Activated gamma-delta T cell treated with Interleukin-2 at 50 U/mL for 16 hours (primary cell): ENCODE measurements at places on chromosomes 11 and 22.

DNA sequence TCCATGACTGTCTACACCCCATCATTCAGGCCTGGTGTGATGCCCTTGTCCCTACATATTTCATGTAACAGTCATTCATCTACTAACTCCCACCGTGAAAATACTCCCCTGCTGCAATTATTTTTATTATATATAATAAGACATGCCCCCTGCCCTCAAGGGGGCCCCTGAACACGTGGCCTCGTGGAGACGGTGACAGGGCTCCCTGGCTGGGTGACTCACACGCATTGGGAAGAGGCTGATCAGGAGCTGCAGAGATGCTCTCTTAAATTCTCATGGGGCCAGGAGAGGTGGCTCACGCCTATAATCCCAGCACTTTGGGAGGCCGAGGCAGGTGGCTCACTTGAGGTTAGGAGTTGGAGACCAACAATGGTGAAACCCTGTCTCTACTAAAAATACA is 88.6 kb downstream of the ST3GAL4 start:
- no peak for DNase-seq

DNA sequence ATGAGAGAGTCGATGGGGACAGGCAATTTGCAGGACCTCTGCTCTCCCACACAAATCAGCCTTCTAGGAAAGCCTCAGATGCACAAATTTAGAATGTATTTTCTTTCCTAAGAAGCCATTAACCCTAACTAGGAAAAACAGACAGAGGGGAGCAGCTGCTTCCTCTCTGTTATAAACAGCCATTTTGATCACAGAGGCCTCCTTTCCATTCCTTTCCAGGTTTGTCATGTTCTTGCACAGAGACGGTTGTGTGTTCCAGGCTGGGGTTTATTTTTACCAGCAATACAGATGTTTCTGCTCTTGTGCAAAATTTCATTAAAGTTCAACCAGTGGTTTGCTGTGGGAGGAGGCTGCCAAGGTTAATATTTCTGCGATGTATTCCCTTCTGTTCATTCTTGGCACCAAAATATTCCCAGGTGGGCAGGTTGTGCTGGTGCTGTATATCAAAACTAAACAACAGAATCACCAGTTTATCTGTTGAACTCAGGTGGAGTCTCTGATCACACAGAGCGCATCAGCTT is 90.2 kb downstream of the NAV2 start:
- no peak for DNase-seq

DNA sequence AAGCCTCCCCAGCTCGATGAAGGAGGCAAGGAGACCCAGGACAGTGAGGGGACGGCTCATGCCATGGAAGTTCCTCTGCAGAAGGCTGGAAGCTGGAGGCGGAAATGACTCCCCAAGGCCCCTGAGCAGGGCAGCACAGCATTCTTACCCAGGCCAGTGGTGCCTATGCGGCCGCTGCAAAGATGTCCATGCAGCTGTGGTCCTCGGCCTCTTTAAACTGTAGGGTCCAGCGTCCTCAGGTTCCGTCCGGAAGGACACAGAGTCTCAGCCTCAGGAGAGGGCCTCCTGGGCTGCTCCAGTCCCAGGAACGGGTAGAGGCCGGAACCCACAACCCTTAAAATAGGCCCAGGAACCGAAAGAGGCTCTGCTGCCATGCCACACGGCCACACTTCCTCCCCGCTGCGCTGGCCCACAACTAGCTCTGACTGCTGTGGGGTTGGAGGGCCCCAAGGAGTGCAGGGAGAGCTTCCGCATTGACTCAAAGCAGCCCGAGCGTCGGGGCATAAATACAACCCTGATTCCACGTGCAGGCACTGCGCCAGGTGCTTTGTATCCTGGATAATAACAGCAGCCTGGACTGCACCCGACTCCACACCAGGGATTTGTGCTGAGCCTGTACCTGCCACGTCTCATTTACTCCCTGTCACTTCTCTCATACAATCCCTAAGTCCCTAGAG is 5.5 kb downstream of the KIAA0930 start:
- no peak for DNase-seq

GRCh38 chr11:10502065-10502680 is 38.8 kb downstream of the RNF141 start:
- DNase-seq = no peak

DNA sequence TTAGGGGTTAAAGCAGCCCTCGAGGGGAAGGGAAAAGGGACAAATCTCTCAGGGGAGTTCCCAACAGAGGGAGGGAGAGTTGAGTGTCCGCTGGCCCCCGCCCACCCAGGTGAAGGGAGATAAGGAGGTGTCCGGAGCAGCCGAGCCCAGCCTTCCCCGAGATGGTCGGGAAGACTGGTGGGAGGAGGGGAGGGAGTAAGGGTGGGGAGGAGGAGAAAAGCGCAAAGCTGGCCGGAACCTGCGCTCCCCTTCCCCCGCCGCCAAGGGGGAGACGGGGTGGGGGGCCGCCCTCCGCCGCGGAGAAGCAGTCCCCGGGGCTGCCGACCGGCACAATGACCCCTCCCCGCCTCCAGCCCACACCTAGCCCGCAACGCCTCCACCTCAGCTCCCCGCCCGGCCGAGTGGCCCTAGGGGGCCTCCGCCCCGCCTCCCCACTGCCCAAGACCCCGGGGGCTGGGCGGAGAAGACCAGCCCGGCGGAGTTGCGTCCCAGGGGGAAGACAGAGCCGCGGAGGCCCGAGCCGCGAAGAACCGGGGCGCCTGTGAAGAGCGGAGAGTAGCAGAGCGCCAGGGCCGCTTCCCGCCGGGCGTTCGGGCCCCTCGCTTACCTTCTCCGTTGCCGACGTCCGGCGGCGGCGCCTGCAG is 479 bp downstream of the RSF1 start:
- peak; percentile 24 for DNase-seq

- no peak for DNase-seq
These were observed 4.7 kb upstream of the SPI1 start for GRCh38 chr11:47383071-47383470.

- no peak for DNase-seq
These were observed 792.0 kb downstream of the KCNA4 start for GRCh38 chr11:29224739-29225384.

GRCh38 chr22:37818409-37819104 is 4.6 kb upstream of the GALR3 start:
- peak; percentile 52 for DNase-seq
